ENCODE measurements at places on chromosomes 3 and 15. TPM values are rescaled to one million over a fixed set of nuclear protein-coding genes. Genes with fewer than 3 reads are reported as not detected.

DNA sequence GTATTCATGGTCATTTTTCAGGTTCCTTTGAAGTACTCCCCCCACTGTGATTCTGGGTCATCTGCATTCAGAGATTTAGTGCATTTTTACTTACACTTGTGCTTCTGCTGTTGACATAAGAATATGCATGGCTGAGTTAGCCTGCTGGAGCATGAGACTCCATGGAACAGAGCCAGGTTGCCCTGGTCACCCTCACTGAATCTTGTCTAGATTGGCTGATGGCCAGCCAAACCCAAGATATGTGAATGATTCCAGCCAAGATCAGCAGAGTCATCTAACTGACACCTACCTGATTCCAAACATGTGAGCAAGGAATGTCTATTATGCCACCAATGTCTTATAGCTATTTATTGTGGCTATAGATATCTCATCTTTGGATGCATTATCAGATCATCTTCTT lies 25.1 kb downstream of the DTWD1 start:
- DNase-seq: peak; percentile 62
- peaks cover 4% of the 10 kb centered on the region for H3K36me3 ChIP-seq
- no peak overlapping the region for H3K4me3 ChIP-seq
- peaks cover 5% of the 10 kb centered on the region for H3K4me1 ChIP-seq
- H3K27me3 ChIP-seq: no peaks in the 10 kb centered on the region

- H3K36me3 ChIP-seq: no peaks in the 10 kb centered on the region
- no peaks in the 10 kb centered on the region for H3K4me1 ChIP-seq
- no peak overlapping the region for H3K4me3 ChIP-seq
- no peaks in the 10 kb centered on the region for H3K27me3 ChIP-seq
- H3K27ac ChIP-seq: no peak overlapping the region
Measured at GRCh38 chr3:65425880-65426279, 612.8 kb downstream of the MAGI1 start.

GRCh38 chr3:55066551-55067047 lies 138.7 kb upstream of the LRTM1 start:
- no peak overlapping the region for H3K4me3 ChIP-seq
- no peaks in the 10 kb centered on the region for H3K4me1 ChIP-seq
- H3K27me3 ChIP-seq: no peaks in the 10 kb centered on the region
- DNase-seq: no peak

DNA sequence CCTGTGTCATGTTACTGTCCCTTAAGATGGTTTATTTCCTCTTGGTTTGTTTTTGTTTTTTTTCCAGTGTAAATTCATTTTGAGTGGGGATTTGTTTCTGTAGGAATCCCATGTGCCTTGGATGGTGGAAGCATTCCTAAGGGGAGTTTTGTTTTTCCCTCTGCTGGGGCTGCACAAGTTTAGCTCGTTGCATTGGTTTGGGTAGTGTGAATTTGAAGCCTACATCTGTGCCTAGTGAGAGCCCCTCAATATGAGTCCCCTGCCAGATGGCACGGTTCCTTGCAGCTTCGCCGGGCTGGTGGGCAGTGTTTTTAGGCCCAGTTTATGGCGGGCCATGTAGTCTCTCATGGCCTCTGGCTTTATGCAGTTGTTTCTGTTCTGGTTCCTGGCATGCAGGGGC lies 17.7 kb downstream of the ARID3B start:
- peaks cover 4% of the 10 kb centered on the region for H3K36me3 ChIP-seq
- H3K27ac ChIP-seq: no peak overlapping the region
- no peak overlapping the region for H3K4me3 ChIP-seq
- H3K4me1 ChIP-seq: peaks cover 3% of the 10 kb centered on the region

- no peak overlapping the region for H3K27ac ChIP-seq
- no peaks in the 10 kb centered on the region for H3K4me1 ChIP-seq
- H3K36me3 ChIP-seq: no peaks in the 10 kb centered on the region
Measured at GRCh38 chr15:66581972-66582537, 16.3 kb upstream of the LCTL start.

- H3K4me1 ChIP-seq: peaks cover 16% of the 10 kb centered on the region
- no peaks in the 10 kb centered on the region for H3K27me3 ChIP-seq
- no peak for DNase-seq
- no peak overlapping the region for H3K4me3 ChIP-seq
Measured at GRCh38 chr3:123423806-123424205, 25.1 kb downstream of the ADCY5 start.

DNA sequence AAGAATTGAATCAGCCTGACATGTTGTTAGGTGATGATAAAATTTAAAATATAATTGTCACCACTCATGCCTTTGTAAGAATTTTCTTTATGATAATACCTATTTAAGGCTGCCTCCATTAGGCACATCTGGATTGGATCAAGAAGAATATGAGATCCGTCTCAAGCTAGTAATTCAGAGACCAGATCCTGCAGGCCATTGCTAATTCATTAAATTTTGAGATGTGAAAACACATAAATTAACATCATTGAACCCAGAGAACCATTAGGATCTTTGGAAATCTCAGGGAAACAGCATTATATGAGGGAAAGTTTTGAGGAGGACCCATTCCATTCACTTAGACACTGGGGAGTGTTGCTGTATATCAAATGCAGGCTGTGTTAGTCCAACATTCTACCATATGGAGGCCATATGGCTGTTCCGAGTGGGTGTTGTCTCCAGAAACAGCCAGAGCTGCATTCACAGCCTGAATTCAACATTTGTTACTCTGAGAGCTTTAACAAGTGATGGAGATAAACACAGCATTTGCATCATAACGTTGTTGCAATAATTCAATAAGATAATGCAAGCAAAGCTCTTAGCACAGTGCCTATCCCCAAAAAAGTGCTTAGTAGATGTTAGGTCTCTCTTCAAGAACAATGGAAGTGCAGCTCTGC lies 67.4 kb downstream of the DTWD1 start:
- H3K27ac ChIP-seq: no peak overlapping the region
- H3K4me1 ChIP-seq: no peaks in the 10 kb centered on the region
- no peak for DNase-seq

DNA sequence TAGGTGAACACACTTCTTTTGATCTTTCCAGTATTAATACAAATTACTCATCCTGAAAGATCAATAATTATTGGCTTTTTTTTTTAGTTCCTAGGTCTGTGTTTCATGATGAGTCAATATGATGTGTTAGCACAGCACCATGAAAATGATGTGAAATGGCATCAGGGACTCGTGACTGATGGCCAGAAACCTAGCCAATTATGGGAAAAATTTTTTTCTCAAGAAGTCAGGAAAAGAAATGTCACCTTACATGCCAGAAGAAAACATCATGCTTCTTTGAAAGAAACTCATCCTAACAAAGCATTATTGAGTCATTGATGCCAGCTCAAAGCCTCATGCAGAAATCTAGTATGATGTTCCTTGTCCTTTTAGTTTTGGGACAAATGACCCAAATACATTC lies 468.3 kb upstream of the CBLB start:
- H3K4me3 ChIP-seq: no peak overlapping the region
- H3K27me3 ChIP-seq: no peaks in the 10 kb centered on the region
- DNase-seq: no peak

DNA sequence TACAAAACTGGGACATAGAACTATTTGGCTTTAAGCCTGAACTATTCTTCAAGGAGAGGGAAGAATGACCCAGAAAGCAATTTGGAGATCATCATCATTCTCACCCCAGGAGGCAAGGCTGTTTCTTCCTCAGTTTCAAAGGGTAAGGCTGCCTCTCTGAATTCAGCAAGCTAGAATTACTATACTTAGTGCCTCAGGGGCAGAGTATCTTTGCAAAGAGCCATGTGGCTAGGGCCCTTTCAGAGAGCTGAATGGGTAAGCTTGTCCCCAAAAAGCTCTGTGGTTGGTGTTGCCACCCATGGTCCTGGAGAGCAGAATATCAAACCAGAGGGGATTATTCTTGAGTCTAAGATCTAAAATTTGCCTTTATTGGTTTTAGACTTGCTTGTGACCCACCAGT lies 720.3 kb upstream of the ARPP21 start:
- H3K4me3 ChIP-seq: no peak overlapping the region
- H3K27ac ChIP-seq: no peak overlapping the region
- no peaks in the 10 kb centered on the region for H3K4me1 ChIP-seq

DNA sequence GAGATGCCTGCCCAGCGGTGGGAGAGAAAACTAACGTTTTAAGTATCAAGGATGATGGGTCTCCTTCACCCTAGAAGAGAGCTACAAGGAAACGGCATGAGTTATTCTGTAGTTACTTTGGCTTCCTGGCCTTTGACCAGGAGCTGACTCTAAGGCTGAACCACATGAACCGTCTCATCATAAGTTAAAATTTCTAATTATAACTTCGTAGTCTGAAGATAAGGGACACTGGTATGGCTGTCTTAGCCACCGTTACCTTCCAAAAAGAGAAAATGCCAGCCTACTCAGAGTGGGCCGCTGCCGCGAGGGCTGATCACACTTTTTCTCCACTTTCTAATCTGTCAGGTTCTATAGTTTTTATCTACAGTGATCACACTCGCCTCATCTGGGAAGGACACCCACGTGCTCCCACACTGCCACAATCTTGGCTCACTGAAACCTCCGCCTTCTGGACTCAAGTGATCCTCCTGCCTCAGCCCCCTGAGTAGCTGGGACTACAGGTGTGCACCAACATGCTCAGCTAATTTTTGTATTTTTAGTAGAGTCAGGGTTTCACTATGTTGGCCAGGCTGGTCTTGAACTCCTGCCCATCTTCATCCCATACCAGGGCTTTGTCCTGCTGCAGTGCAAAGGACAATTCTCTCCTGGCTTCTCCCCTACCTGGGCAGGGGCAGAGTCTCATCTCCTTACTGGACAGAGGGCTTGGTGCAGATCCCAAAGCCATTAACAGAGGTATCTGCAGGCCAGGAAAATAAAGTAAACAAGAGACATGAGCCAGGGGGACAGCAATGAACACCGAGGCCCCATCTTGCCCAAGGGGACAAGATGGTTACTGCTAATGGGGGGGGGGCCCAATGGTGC lies 73.4 kb downstream of the RFTN1 start:
- H3K4me1 ChIP-seq: peaks cover 4% of the 10 kb centered on the region
- no peak for DNase-seq
- no peak overlapping the region for H3K27ac ChIP-seq

FETUB gene
- not detected for total RNA-seq

- no peaks in the 10 kb centered on the region for H3K4me1 ChIP-seq
- peaks cover 13% of the 10 kb centered on the region for H3K27me3 ChIP-seq
- H3K4me3 ChIP-seq: no peak overlapping the region
- H3K27ac ChIP-seq: no peak overlapping the region
Measured at GRCh38 chr15:92383519-92384324, 10.0 kb upstream of the ST8SIA2 start.

SOX2 gene
- total RNA-seq: 8.7 TPM

- H3K4me3 ChIP-seq: no peak overlapping the region
- no peaks in the 10 kb centered on the region for H3K36me3 ChIP-seq
- H3K27me3 ChIP-seq: no peaks in the 10 kb centered on the region
- no peaks in the 10 kb centered on the region for H3K4me1 ChIP-seq
- no peak overlapping the region for H3K27ac ChIP-seq
- DNase-seq: peak; percentile 70
Measured at GRCh38 chr3:46372492-46373359, 2.0 kb downstream of the CCR5 start.

CACNA1D gene
- 96.8 TPM for total RNA-seq

GRCh38 chr15:50854601-50855490 lies 53.6 kb upstream of the AP4E1 start:
- no peaks in the 10 kb centered on the region for H3K27me3 ChIP-seq
- DNase-seq: peak; percentile 49
- H3K4me1 ChIP-seq: peaks cover 3% of the 10 kb centered on the region

- no peaks in the 10 kb centered on the region for H3K27me3 ChIP-seq
- no peak for DNase-seq
- H3K4me1 ChIP-seq: no peaks in the 10 kb centered on the region
- H3K36me3 ChIP-seq: no peaks in the 10 kb centered on the region
- no peak overlapping the region for H3K27ac ChIP-seq
Measured at GRCh38 chr3:8743021-8743601, 9.5 kb downstream of the CAV3 start.

DNA sequence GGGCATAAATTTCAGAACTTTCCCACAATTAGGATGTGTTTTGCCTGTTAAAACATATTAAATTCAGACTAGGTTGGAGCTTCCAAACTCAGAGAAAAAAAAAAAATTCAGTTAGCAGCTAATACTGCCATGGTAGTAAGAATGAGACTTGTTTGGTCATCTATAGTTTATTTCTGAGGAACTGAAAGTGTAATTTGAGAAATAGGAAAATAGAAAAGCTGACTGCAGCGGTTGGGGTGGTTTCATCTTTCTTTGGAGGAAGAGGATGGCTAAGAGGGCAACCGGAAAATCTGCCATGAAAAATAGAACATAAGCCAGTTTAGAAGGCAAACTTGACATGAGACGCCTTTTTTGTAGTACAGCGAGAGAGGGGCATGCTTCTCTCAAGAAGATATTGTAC lies 371.2 kb upstream of the ROBO2 start:
- H3K4me3 ChIP-seq: no peak overlapping the region
- no peaks in the 10 kb centered on the region for H3K27me3 ChIP-seq
- no peak for DNase-seq
- H3K27ac ChIP-seq: no peak overlapping the region

DNA sequence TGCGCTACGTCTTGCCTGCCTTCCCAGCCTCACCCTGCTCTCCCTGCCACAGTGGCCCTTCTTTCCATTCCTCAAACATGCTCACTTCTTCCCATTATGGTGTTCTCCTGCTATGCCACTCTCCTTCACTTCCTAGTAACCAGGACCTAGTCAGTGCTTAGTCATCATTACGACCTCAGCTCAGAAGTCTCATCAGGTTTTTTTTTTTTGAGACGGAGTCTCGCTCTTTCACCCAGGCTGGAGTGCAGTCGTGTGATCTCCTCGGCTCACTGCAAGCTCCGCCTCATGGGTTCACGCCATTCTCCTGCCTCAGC lies 149.5 kb downstream of the GREM1 start:
- H3K4me1 ChIP-seq: peaks cover 9% of the 10 kb centered on the region
- H3K27ac ChIP-seq: no peak overlapping the region
- no peaks in the 10 kb centered on the region for H3K36me3 ChIP-seq
- DNase-seq: no peak
- H3K27me3 ChIP-seq: no peaks in the 10 kb centered on the region
- H3K4me3 ChIP-seq: no peak overlapping the region

SLC51B gene
- 0.85 TPM for total RNA-seq

- H3K4me3 ChIP-seq: no peak overlapping the region
- H3K36me3 ChIP-seq: no peaks in the 10 kb centered on the region
- H3K27ac ChIP-seq: peak overlapping the region; percentile 73
Measured at GRCh38 chr15:70486451-70487386, 276.6 kb downstream of the UACA start.

DNA sequence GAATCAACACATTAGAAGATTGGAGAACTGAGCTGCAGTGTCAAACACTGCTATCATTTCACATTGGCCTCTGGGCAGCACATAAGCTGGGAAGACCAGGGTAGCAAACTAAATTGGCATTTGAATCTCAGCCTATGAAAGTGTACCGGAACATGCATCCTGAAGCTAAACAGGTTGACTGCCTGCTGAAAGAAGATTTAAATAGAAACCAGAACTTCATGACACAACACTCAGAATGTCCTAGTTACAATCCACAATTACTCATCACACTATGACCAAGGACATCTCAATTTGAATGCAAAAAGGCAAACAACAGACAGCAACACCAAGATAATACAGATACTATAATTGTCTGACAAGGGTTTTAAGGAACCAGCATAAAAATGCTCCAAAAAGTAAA lies 26.2 kb downstream of the TM2D3 start:
- no peaks in the 10 kb centered on the region for H3K27me3 ChIP-seq
- H3K4me3 ChIP-seq: no peak overlapping the region
- H3K27ac ChIP-seq: peak overlapping the region; percentile 80
- no peak for DNase-seq
- peaks cover 2% of the 10 kb centered on the region for H3K36me3 ChIP-seq
- no peaks in the 10 kb centered on the region for H3K4me1 ChIP-seq

Data from lung (tissue), 17 donors.